Activated CD4-positive, alpha-beta memory T cell treated with anti-CD3 and anti-CD28 coated beads, Interleukin-2, amount 10 ng/mL, durations not matched to agents 7 days and 5 days (primary cell): ENCODE measurements at places on chromosomes 1 and 21. TPM values are rescaled to one million over a fixed set of nuclear protein-coding genes. Genes with fewer than 3 reads are reported as not detected.

- no peak for DNase-seq
- H3K36me3 ChIP-seq, result peaks cover 11% of the 10 kb centered on the region
- peaks cover 50% of the 10 kb centered on the region for H3K4me1 ChIP-seq
- no peaks in the 10 kb centered on the region for H3K27me3 ChIP-seq
- no peak overlapping the region for H3K27ac ChIP-seq
Observed at GRCh38 chr1:172446547-172446946, 2.7 kb upstream of the PIGC start.

The TESK2 gene
- total RNA-seq, result 4.3 TPM

The NTMT2 gene
- not detected for total RNA-seq

GRCh38 chr21:36704281-36704957 is 5.5 kb downstream of the SIM2 start:
- H3K27me3 ChIP-seq, result peaks cover 78% of the 10 kb centered on the region
- H3K27ac ChIP-seq, result no peak overlapping the region
- H3K4me1 ChIP-seq, result peaks cover 32% of the 10 kb centered on the region
- DNase-seq, result no peak
- H3K36me3 ChIP-seq, result no peaks in the 10 kb centered on the region
- H3K4me3 ChIP-seq, result no peak overlapping the region
